Tongue (tissue), 3 donors: ENCODE measurements at places on chromosomes 4 and X.

GRCh38 chr4:57073559-57073958 lies 36.6 kb downstream of the IGFBP7 start:
- no peak for DNase-seq

DNA sequence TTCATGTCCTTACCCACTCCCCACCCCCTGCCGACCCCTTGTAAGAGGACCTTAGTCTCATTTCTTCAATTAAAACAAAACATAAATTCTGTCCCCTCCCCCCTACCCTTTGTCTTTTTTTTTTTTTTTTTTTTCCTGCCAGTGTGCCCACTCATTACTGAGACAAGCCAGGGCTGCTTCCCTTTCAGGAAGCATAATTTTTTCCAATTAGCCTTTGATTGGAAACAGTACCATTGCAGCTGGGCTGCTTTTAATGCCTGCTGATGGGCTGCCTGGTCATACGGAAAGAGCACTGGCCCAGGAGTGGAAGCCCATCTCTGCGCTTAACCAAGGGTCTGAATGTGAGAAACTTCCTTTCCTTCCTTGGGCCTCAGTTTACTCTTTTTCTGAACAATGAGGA lies 18.6 kb upstream of the CAPN6 start:
- DNase-seq = no peak

GRCh38 chr4:165394275-165394674 lies 15.5 kb downstream of the CPE start:
- no peak for DNase-seq

GRCh38 chr4:123674762-123675465 lies 278.3 kb downstream of the SPRY1 start:
- peak; percentile 82 for DNase-seq

GRCh38 chrX:15242899-15243555 lies 26.9 kb downstream of the ASB9 start:
- peak; percentile 65 for DNase-seq
